Breast epithelium (tissue), 4 donors: ENCODE measurements at places on chromosomes 1 and 21. TPM values are rescaled to one million over a fixed set of nuclear protein-coding genes. Genes with fewer than 3 reads are reported as not detected.

The KCNA2 gene
- 0.59 TPM for total RNA-seq

The CFAP107 gene
- total RNA-seq = not detected

The DISP3 gene
- not detected for total RNA-seq

The C1QC gene
- 113 TPM for total RNA-seq

The S1PR1 gene
- 64.6 TPM for total RNA-seq

The ACTL8 gene
- not detected for total RNA-seq

DNA sequence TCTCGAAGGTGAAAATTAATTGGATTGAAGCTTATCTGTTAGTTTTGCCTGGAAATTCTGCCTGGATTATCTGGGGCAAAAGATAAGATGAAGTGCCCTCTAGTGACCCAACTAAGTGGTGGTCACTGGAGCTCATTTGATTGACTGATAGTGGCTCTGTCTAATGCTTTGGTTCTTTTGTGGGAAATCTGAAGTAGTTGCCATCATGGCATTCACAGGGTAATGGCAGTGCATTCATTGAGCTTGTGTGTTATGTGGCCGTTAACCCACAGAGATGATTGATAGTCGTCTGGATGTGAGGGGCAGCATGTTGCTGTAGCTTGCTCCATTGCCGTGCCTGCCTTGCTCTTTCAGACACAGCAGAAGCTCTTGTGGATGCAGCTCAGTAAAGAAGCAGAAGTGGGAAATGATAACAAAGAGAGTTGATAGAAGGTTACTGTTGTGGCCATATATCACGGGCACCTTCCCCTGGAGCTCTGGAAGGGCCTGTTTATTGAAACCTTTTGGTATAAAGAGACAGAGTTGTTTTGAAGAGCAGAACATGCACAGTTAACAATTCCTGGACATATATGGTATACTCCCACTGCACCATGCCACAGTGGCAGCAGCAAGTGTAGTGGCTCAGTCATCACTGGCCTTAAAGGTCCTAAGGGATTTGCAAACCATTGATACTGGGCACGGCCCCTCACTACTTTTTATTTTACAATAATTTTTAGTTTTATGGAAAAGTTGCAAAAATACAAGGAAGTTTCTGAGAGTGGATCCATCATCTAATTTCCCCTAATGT is 42.0 kb downstream of the CXADR start:
- no peak for DNase-seq

DNA sequence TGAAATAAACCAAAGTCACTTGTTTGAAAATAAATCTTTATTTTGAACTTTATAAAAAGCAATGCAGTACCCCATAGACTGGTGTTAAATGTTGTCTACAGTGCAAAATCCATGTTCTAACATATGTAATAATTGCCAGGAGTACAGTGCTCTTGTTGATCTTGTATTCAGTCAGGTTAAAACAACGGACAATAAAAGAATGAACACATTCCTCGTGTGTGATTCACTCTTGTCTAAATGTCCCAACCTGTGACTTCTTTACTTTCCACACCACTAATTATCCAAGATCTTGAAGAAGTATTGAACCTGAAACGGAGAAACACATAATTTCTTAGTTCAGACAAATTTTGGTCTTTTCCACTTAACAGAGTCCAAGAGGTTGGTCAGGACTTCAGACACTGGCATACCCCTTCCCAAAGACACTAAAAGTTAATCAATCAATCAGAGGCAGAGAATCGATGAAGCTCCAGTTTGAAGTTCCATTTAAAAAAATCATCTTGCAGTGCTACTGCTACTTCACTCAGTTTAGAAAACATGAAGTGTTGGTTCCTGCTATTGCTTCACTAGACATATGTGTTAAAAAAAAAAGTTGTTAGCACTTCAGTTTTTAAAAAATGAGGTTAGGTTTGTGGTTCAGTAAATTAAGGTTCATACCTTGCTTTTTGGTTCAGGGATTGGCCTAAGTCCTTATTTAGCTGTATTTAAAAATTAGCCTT is 26.2 kb downstream of the ATP1B1 start:
- no peak for DNase-seq

DNA sequence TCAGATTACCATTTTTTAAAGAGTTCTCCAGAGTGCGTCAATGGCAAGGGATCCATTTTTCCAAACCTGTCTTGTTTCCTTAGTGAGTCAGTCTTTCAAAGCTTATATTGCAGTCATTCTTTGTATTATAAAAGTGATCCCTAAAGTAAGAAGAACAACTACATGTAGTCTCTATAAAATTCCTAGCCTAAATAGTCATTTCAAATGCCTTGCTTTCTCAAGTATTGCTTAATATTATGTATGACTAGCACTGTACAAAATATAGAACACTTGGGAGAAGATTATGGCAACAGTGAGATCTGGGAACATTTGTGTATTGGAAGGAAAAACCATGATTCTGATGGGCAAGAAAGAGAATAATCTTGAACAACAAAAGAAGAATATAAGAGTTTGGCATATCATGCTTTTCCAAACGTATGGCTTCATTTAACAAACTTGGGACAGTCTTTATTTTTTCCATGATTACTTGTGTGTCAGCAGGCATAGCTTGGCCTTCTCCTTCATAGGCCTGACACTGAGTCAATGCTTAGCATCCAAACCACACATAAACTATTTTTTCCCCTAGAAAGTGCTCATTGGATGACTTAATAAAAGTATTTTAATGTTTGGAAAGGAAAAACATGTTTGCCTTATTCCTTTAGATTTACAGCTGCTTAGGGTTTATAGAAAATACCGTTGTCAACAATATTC is 547.4 kb downstream of the LTN1 start:
- DNase-seq = no peak

DNA sequence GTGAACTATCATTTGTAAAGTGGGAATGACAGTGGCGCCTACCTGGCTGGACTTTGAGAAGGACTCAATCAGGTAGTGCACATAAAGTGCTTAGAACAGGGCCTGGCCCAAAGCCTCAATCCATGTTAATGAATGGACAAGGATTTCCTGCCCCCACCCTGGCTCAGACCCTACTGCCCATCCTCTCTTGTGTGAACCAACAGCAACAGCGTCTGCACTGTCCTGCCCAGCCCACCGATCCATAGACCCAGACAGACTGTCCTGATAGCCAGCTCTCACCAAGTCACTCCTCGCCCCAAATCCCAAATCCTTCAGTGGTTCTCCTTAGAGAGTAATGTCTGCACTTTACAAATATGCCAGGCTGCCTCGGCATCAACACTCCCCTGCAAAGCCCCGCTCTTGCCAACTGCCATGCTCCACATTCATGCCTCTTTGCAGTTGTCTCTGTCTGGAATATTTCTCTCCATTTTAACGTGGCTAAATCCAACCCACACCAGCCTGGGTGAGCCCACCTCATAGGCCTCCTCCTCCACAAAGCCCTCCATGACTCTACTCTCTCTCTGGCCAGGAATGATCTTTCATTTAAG is 157.6 kb upstream of the EDN2 start:
- DNase-seq = no peak

GRCh38 chr1:11641776-11642305 is 12.4 kb downstream of the FBXO2 start:
- no peak for DNase-seq

- no peak for DNase-seq
Measured at GRCh38 chr1:6625584-6626149, 999 bp downstream of the THAP3 start.
